Body of pancreas (tissue), 4 donors: ENCODE measurements at places on chromosomes 2 and 18. TPM values are rescaled to one million over a fixed set of nuclear protein-coding genes. Genes with fewer than 3 reads are reported as not detected.
A peak's percentile ranks its signal among the peaks of the same experiment; 100 is the strongest.

DNA sequence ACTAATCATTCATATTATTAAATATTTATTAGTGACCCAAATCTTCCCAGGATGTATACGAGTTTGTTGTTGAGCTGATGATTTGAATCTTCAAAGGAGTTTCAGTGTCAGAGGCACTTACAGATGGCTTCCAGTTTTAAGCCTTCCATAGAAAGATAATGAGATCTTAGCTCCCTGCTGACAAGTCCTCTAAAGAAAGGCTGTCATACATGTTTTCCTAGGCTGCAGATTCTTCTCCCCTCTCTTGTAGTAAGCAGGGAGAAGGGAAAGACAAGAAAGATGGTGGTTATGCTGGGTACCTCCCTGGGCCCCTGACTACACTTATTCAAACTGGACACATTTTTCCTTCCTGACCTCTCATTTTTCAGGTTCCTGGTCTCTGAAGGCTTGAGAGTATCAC is 8.1 kb upstream of the GAREM1 start:
- DNase-seq: no peak

The SLC39A6 gene
- 22.6 TPM for total RNA-seq

DNA sequence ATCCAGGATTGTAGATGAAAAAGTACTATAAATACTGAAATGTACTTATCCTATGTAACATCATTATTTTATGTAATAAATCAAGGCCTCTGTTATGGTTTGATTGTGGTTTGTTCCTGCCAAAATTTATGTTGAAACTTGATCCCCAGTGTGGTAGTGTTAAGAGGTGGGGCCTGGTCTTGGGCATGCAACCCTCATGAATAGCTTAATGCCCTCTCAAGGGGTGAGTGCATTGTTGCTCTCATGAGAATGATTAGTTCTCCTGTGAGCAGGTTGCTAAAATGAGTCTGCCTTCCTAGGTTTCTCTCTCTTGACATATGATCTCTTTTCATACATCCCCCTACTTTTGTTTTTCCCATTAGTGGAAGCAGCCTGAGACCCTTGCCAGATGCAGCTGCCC is 915.4 kb downstream of the TSN start:
- no peak for DNase-seq

DNA sequence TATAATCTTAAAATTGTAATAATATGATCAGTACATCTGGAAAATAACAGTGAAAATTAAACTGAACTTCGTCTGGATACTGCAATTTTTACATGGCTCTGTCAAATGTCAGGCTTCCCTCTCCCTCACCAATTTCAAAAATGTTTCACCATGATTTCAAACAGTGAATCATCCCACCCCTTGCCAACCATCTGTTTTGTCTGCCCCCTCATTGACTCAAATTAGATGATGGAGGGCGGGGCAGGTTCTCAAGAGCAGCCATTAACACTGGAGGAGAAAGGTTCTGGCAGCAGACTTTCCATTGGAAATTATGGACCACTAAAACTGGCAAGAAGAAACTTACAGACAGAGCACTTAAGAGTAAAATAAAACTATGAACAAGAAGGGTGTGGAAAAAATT is 1195.7 kb upstream of the ZEB2 start:
- no peak for DNase-seq

DNA sequence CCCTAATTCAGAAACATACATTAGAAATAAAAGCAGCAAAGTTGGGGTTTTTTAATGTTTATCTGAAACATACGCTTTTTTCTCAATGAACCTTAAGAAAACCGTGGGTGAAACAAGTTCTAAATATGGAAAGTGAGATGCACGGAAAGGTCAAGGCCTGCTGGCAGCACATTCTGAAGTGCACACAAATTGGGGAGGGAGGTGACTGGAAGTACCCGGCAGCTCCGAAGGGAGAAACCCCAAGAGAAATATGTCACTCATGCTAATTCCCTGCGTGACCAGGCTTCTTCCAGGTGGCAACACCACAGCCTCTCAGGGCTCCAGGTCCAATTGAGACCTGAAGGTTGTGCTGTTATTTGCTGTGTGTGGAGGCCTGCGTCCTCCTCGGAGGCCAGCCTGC is 45.5 kb downstream of the EIPR1 start:
- DNase-seq: no peak

DNA sequence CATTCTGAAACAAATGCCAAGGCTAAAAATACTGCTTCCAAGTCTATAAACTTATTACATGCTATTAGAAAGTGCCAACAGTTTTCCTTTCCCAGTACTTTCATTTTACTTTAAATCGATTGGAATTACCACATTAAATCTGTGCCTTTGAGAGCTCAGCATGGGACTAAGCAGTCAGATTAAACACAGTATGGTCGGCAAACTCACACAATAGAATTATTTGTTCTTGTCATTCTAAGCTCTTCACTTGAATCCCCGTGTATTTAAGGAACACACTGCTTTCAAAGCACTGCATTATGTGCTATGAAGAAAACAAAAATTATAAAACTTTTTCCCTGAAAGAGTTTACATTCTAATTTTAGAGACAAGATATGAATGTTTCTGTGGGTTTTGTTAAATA is 444.4 kb upstream of the SLC39A10 start:
- DNase-seq: no peak

The SPP2 gene
- total RNA-seq: not detected

DNA sequence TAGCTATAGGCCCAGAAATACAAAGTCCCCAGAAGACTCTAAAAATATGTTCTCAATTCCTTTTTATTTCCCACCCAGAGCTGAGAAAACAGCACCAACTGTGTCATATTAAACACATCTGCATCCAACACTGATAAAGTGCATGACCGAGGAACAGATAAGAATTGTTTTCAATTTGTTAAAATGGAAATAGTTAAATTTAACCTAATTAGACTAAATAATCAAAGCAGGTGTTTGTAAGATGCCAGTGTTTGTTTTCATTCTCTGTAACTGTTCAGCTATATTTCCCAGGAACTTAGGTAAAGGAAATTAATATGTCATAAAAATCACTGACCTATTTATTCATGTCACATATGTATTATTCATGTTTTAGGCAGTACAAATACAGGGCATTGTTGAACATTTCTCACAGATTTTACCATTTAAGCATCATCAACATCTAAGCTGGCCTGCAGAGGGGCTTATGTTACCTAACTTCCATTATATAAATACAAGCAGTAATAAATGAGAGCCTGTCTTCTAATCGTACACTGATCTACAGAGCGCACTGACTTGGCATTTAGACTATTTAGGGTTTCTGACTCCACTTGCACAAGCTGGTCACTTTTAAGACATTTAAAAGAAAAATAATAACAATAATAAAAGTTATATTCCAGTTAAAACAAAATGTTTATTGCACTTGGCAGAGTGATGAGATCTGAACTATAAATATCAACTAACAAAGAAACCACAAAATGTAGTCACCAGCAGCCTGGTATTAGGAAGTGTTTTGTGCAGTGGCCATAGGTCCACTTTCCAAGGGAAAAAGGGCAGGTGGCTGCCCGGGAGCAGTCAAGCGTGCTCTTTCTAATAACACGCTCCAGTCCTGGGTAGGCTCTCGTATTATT is 86.6 kb upstream of the ZFP36L2 start:
- peak; percentile 71 for DNase-seq

GRCh38 chr2:54420524-54421172 is 35.5 kb upstream of the SPTBN1 start:
- DNase-seq: no peak

DNA sequence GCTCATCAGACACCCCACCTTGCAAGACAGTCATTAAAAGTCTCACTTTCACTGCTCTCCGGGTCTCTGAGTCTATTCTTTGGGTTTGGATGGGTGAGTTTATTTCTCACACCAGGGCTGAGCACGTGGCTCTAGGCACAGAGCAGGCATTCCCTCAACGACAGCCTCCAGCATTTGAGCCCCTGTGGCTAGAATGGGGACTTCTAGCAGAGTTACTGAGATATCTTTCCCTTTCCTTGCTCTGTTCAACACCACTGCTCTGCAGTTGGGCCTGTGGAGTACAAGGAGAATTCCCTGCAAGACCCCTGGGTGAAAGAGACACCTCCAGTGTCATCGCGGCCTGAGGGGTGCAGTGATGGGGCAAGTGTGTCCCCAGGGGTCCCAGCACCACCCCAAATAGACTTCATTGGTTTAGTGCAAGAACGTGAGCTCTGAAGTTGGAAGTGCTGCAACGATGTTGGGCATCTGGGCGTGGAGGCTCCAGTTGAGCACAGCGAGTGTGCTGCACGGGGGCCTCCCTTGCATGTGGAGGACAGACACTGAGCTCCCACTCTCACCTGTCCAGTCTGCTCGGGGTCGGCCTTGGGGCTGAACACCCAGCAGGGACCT is 184.1 kb upstream of the HS6ST1 start:
- no peak for DNase-seq

GRCh38 chr2:104872866-104873688 is 19.2 kb downstream of the POU3F3 start:
- peak; percentile 75 for DNase-seq

The CNGA3 gene
- not detected for total RNA-seq

The ABCG8 gene
- not detected for total RNA-seq

DNA sequence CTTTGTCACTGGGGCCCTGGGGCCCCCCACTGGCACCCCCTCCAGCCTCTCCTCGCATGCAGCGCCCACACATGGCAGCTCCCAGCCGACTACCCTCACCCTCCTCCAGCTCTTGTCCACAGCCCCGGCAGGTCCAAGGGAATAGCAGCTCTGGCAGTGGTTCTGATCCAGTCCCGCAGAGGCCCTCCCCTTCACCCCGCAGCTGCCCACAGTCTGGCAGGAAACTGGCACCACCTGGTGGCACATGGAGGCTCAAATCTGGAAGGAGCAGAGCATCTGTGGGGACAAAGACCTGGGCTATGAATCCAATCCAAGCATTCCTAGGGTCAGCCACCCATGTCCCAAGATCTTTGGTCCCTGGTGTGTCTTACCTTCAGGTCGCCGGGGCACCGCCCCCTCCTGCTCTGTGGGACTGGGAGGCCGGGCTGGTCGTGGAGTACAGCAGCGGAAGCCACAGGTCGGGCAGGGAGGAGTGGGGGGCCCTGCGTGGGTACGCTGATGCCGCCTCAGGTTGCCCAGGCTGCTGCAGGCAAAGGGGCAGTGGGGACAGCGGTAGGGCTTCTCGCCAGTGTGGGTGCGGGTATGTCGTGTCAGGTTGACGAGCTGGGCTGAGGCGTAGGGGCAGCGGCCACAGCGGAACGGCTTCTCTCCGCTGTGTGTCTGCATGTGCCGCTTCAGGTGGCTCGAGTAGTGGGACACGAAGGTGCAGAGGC is 2.3 kb downstream of the ZNF513 start:
- DNase-seq: no peak

The POTEE gene
- total RNA-seq: not detected

DNA sequence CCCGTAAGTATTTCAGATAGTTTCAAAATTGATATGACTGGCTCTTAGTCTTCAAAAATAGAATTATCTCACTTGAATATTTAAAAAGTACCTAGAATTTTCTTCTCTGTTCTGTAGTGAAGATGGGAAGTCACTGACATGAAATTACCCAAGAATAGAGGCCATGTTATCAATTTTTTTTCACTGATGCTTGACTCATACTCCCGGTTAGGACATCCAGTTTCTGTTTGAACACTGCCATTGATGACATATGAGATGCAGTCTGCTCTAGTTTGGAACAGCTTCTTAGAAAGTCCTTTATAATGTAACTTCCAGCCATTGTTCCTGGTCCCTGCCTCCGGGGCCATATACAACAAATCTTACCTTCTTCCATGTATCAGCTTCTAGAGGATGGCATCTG is 26.0 kb downstream of the MAP3K20 start:
- DNase-seq: no peak

The ACVR1C gene
- 1.6 TPM for total RNA-seq

The AMER3 gene
- total RNA-seq: 0.33 TPM

DNA sequence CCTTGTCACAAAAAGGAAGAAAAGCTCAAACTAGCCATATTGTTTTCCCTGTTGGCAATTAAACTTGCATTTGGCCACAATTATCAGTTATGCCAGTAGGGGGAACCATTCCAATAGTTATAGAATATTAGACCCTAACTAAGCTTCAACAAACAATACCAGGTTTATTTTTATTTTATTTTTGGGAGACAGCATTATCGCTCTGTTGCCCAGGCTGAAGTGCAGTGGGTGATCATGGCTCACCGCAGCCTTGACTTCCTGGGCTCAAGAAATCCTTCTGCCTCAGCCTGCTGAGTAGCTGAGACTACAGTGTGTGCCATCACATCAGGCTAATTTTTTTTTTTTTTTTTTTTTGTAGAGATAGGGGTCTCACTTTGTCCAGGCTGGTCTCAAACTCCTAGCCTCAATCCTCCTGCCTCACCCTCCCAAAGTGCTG is 102.1 kb downstream of the ATAD2B start:
- peak; percentile 21 for DNase-seq

DNA sequence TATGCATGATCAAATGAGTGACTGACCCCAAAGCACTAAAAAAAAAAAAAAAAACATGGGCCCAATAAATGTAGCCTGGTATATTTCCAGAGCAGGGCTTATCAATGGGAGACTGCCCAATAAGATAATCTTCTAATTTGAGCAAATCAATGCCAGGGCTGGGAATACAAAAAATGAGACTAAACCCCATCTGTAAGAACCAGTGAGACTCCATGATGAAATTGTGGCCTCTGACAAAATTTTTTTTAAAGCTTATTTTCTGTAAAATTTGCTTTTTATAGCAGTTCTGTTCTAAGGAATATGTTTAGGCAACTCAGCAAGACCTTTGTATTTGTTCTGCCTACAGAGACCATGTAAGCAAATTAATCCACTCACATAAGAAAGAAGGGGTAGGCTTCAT is 186.8 kb upstream of the CCDC150 start:
- no peak for DNase-seq

- DNase-seq: no peak
Measured at GRCh38 chr2:105822186-105822585, 77.5 kb downstream of the NCK2 start.

The KANSL3 gene
- 36.6 TPM for total RNA-seq

DNA sequence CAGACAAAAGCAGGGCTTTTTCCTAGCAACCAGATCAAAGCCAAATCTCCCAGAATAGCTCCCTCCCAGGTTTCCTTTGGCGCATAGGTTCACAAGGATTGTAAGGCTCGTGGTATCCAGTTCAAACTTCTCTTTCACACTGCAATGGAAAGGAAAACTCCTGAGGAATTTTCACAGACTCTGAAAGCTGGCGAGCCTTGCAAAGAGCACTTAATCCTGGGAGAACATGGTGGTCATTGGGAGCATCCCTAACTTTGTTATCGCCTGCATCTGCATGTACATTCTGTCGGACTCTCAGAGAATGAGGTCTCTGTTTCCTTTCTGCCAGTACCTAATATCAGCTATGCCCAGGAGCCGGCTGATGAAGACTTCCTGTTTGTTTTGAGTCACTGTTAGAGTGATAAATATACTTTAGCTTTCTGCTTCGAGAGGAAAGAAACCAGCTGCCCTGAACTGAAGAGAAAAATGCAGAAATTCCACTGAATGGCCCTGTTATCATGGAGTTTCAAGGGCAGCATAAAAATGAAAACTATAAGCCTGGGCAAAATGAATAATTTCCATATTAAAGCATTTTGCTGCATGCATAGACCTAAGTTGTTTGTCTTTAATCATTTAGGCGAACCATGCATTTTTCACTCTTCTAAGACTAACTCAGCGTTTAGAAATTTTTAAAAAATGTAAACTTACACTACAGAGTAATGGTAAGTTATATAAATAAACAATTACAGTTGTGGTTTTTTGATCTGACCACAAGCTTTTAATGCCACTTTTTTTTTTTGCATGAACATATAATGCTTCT is 76.4 kb upstream of the ZEB2 start:
- no peak for DNase-seq

The LRRC30 gene
- not detected for total RNA-seq

GRCh38 chr2:30404319-30405259 is 42.5 kb upstream of the LCLAT1 start:
- no peak for DNase-seq

GRCh38 chr2:67616749-67617148 is 219.6 kb downstream of the ETAA1 start:
- no peak for DNase-seq

The NFATC1 gene
- 5.2 TPM for total RNA-seq
